ENCODE measurements at places on chromosomes 7 and 10. TPM values are rescaled to one million over a fixed set of nuclear protein-coding genes. Genes with fewer than 3 reads are reported as not detected.

GRCh38 chr7:47516985-47517600 lies 64.8 kb downstream of the TNS3 start:
- DNase-seq = no peak

- DNase-seq = no peak
Observed at GRCh38 chr7:123594813-123595241, 6.8 kb upstream of the ASB15 start.

GRCh38 chr10:21624951-21625350 lies 90.9 kb downstream of the MLLT10 start:
- no peak for DNase-seq

GRCh38 chr7:21172800-21173199 lies 255.1 kb upstream of the SP4 start:
- no peak for DNase-seq

- no peak for DNase-seq
Observed at GRCh38 chr7:132275416-132276233, 300.6 kb downstream of the PLXNA4 start.

- no peak for DNase-seq
Observed at GRCh38 chr7:123727071-123727837, 21.5 kb downstream of the WASL start.

DNA sequence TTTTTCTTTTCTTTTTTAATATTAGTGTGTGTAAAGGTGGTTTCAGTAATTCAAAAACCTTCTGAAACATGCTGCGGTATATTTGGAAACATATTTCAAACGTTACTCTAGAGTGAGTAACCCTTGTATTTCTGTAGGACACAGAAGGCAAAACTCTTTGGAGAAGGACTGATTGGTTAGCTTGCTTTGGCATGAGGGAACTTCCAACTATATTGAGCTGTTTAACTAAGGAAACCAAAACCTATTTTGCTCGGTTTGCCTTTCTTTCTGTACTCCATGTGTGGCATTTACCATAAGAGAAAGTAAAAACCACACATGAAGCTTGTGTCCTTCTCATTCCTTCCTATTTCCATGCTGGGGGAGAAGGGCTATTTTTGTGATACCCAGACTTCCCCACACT lies 149.8 kb downstream of the DYNC1I1 start:
- DNase-seq = no peak

DNA sequence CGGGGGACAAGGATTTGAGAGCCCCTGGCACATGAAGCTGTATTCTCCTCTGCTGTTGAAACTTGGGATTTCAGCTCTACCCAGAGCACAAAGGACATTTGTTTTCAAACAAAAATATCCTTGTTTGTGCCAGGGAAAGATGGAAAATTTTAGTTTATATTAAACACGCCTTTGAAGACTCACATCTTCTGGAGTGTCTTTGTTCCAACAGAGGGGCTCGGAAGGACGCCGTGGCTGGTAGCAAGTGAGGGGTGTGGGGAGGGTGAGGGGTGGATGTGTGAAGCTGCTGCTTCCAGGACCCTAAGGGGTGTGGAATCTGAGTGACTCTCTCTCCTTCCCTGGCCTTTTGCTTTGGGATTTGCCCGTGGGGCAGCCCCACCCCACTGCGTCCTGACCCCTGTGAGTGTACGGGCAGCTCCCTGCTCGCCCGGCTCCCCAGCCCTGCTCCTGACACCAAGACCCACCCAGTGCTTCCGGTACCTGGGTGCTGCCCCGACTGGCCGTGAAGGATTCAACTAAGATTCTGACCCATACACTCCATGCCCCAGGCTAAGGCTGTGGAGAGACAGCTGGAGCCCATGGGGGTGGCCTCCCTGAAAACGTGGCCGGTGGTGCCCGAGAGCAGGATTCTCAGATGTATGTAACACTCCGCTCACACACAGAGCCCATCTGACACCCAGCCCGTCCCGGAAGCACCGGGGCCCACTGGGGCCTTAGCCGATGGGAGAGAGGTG lies 59.6 kb downstream of the ZRANB1 start:
- DNase-seq = no peak

DNA sequence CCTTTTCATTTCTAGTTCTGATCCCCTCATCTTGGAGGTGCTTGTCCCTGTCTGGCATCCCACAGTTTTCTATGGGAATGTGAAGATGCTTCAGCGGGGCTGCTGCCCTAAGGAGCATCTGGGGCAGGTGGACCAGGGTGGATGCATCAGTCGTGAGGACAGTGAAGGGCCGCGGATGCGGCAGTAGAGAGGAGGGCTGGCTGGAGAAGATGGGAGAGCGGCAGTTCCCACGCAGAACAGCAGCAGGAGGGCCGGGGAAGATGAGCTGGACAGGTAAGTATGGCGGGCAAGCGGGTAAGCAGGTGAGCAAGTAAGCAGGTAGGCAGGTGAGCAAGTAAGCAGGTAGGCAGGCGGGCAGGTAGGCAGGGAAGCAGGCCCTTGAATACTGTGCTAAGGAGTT lies 48.9 kb downstream of the ASB13 start:
- DNase-seq = no peak

- DNase-seq = no peak
Observed at GRCh38 chr7:126659124-126659523, 593.6 kb downstream of the GRM8 start.

DNA sequence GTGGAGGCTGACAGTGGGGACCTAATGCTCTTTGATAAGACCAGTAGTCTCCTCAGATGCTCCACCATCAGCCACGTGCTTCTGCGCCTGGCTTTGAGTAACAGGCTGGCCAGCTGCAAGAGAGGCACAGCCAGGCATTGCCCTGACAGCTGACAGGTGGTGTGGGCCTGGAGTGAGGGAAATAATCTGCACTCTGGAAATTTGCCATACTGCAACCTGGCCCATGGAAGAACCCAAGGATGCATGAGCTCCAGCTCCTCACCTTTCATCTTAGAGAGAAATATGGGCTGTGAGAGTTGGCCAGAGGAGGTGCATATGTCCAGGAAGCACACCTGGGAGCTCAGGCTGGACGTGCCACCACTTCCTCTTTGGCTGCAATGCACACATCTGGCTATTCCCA lies 118.9 kb downstream of the PLXDC2 start:
- DNase-seq = no peak

GRCh38 chr10:10359263-10359662 lies 658.4 kb upstream of the CELF2 start:
- no peak for DNase-seq

DNA sequence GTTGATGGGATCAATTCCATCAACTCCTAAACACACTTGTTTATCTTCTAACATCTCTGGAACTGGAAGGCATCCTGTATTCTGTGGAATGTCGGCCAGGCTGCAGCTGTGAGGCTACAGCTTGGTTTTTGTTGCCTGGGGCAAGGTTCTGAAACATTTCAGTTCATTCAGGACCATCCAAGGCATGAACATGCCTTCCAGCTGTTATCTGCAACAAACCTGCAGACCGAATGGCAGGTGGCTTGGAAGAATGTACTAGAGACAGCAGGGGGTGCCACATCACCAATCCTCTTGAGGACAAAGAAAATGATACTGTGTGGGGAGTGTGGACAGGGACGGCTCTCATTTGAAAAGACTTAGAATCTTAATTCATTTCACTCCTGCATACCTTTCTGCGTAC lies 12.4 kb downstream of the PAPOLB start:
- DNase-seq = no peak

- no peak for DNase-seq
Observed at GRCh38 chr10:132554991-132555647, 17.5 kb downstream of the INPP5A start.

DNA sequence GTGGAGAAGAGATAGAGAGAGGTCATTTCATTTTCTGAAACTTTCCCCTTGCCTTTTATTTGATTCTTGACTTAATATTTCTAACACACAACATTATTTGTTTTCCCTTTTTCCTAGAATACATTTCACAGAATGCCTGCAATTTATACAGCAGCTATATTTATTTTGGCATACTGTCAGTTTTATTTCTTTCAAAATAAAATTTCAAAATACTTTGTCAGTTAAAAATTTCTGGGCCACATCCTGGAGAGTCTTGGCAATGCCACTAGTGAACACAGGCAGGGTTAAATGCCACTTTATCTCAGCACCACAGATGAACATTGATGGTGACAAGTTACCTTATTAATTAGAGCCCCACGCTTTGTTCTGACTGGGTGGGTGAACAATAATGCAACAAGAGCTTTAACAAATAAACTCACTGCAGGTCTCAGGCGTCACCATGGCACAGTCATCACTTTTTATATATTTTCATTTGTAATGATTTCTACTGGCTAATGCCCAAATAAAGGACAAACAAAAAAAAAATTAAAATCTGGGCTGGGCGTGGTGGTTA lies 494.0 kb downstream of the KIF20B start:
- DNase-seq = no peak

DNA sequence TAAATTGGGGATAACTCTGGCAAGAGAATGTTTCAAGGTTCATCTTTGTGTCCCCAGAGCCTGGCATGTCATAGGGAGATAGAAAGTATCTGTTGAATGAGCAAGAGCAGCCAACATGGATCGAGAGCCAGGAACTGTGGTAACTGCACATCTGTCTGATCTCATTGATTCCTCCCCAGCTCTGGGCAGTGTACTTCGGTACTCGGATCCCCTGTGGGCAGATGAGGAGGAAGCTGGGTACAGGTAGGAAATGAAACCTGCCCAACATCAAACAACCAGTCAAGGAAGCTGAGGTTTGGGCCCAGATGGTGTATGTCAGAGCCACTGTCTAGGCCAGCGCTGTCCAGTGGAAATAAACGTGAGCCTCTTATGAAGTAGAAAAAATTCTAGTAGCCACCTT lies 76.4 kb downstream of the GRK5 start:
- DNase-seq = no peak

DNA sequence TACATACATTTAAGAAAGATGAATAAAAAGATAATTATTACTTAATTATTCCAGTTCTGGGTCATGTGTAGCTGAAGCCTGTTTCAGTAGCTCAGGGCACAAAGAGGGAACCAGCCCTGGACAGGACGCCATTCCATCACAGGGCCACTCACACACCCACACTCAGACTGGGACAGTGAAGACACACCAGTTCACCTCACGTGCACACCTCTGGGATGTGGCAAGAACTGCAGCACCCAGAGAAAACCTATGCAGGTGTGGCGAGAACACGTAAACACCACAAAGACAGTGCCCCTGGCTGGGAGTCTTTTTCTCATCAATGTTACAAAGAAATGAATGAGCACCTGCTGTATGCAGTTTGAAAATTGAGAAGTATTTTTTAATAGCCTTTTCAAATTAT lies 1.6 kb upstream of the IDI1 start:
- DNase-seq = no peak

DNA sequence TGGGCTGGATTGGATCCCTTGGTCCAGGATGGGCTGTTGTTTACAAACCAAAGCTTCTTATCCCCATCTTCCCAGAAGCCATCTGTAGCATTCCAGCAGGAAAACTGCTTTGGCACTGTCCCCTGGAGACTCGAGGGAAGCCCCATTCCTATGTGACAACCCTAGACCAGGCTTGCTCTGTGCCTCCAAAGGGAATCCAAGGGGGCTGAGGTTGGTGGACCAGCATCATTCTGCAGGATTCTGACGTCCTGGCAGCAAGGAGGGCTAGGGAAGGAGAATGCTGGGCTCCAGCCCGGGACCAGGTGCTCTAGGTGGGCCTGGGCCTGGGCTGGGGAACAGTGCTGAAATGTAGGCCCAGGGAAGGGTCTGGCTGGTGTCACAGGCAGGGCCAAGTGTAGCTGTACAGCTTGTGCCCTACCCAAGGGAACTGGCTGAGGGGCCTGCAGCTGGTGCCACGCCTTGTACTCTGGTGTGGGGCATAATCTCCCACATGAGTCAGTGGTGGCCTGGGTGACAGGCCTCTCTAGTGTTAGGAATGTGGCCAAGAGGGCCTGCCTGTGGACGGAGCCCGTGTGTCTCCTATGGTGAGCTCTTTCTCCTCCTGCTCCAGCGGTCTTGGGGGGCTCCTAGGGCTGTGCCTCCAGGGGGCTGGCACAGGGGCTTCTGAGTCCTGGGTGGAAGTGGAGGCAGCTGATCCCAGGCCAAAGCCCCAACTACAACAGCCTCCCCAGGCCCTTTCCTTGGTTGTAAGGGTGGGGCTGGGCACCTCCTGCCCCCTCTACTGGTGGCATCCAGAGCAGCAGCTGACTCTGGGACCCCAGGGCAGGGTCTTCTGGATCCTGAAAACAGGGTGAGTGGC lies 25.2 kb downstream of the TRIM8 start:
- no peak for DNase-seq

- no peak for DNase-seq
Observed at GRCh38 chr7:134851141-134851540, 71.7 kb downstream of the CALD1 start.

DNA sequence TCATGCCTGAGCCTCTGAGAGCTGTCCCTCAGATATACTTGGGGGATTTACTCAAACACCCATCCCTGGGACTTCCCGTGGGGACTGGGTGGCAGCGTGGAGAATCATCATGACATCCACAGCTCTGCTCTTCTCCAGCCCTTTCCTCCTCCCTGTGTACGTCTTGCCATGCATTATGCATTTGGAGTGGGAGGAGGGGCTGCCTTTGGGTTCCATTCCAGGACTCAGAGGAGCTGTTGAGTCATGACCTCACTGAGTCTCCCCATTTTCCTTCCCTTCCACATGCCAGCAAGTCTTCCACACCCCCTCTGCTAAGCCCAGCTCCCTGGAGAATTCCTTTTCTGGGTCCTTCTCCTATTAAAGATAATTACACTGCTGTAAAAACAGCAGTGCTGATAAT lies 480.7 kb downstream of the SORCS3 start:
- no peak for DNase-seq

DNA sequence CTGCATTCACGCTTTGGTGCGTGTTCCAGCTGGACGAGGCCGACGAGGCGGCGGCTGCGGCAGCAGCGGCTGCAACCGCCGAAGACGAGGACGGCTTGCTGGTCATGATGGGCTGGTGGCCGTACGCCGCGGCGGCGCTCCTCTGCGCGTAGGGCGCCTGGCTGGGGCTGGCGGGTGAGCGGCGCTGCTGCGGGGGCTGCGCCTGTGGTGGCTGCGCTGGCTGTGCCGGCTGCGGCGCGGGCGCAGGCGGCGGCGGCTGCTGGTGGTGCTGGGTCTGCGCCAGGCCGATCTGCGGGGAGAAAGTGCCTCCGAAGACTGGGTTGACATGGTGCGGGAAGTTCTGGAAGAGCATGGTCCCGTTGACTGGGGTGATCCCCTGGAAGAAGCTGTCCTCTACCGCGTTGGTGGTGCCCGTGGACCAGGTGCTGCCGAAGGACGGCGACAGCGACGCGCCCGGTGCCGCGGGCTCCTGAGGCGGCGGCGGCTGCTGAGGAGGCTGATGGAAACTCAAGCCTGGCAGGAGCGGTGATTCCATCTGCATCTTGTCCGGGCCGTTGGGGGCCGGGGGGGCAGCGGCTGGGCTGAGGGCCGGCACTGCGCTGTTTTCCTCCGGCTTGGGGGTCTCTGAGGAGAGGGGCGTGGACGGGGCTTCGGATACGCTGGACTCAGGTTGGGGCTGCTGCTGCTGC lies 51.1 kb downstream of the CPEB3 start:
- peak; percentile 49 for DNase-seq

- DNase-seq = no peak
Observed at GRCh38 chr7:23759671-23760391, 49.8 kb downstream of the STK31 start.

PTPRE gene
- 33.0 TPM for total RNA-seq

HTR5A gene
- not detected for total RNA-seq

CYP2C8 gene
- 1.6 TPM for total RNA-seq

SEMA3C gene
- 111 TPM for total RNA-seq

IDI2 gene
- total RNA-seq = not detected

MUC3A gene
- 2.1 TPM for total RNA-seq

Data from ureter (tissue), 1 donor.